Right lobe of liver (tissue), 6 donors: ENCODE measurements at places on chromosomes 4 and X. TPM values are rescaled to one million over a fixed set of nuclear protein-coding genes. Genes with fewer than 3 reads are reported as not detected.

CYBB gene
- total RNA-seq, result 39.4 TPM

NAP1L2 gene
- total RNA-seq, result 0.28 TPM

DCAF8L2 gene
- not detected for total RNA-seq

DMRTC1 gene
- total RNA-seq, result not detected

PRR32 gene
- total RNA-seq, result not detected

MMRN1 gene
- 5.4 TPM for total RNA-seq
